ENCODE measurements at places on chromosomes 2 and 18. TPM values are rescaled to one million over a fixed set of nuclear protein-coding genes. Genes with fewer than 3 reads are reported as not detected.

The CNTNAP5 gene
- polyA plus RNA-seq, result 0.03 TPM

The GAREM1 gene
- polyA plus RNA-seq, result 1.9 TPM

The MCM6 gene
- 9.5 TPM for polyA plus RNA-seq

The EFR3B gene
- 0.88 TPM for polyA plus RNA-seq

The ABCG8 gene
- polyA plus RNA-seq, result 35.6 TPM

The PECR gene
- 54.3 TPM for polyA plus RNA-seq

The GYPC gene
- 14.5 TPM for polyA plus RNA-seq

The DNAJC5G gene
- polyA plus RNA-seq, result not detected

The COLEC11 gene
- 1.0 TPM for polyA plus RNA-seq

Measured in small intestine (tissue), 16 donors.